ENCODE measurements at places on chromosomes 1 and 21.

- DNase-seq = no peak
Measured at GRCh38 chr1:170310951-170311350, 165.2 kb downstream of the NTMT2 start.

GRCh38 chr1:3998086-3998485, 98.0 kb upstream of the C1orf174 start:
- no peak for DNase-seq

GRCh38 chr1:205291596-205291995, 29.9 kb downstream of the NUAK2 start:
- DNase-seq = no peak

- no peak for DNase-seq
Measured at GRCh38 chr1:36457691-36458090, 6.5 kb downstream of the MRPS15 start.

GRCh38 chr1:227898502-227899140, 49.1 kb downstream of the WNT9A start:
- DNase-seq = no peak

DNA sequence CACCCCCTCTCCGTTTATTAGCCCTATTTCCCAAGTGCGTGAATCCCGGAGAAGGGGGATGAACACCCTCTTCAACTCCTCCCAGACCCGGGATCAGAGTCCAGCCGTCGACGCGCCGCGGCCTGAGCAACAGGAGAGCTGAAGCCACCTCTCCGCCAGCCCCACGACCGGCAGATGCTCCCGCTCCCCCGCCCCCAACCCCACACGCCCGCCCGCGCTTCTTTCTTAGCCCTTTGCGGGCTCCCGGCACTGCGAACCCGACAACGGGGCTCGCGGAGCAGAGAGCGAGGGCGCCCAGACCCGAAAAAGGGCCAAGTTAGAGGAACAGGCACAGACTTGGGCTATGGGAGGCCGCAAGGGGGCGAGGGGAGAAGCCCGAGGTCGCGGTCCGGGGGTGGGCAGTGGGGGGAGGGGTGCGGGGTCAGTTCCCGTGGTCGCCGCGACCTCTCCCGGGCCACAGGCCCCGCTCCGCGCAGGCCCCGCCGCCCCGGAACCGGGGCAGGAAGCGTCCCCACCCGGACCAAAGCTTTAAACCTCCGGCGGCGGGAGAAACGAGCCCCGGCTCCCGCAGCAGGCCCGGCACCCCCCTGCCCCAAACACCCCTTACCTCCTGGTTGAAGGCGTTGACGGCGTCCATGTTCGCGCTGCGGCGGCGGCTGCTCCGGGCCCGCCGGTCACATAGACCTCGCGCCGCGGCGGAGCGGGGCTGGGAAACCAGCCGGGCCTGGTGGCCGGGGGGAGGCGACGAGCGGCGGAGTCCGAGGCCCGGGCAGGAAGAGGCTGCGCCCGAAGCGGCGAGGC, 662 bp downstream of the SCAF4 start:
- DNase-seq = peak; percentile 21

DNA sequence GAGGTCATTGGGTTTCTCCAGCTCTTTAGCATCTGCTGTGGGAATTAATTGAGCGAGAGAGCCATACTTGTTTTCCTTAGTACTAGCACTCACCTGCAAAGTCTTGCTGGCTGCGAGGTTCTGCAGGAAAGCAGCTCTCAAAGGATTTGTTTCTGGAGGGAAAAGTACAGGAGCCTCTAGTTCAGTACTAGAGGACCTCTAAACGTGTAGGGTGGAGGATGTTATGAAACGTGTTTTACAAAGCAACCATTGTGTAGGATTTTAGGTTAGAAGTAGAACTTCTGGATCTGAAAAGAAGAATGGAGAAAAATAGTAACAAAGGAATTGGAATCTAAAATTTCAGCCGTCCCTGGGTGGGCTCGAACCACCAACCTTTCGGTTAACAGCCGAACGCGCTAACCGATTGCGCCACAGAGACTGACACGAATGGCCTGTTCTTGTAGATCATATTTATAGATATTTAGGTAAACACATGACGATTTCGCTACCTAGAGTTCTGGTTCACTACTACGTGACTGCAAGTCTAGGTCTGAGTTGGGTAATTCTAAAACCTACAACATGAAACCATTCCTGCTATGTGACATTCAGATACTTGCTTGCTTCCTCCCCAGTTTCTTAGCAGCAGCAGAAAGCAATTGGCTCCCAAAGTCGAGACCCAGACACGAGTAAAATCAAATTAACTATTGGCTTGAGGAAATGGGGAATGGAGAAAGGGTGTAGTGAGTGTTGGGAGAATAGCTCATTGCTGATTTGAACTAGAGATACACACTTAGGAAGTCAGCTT, 60.2 kb upstream of the CFAP126 start:
- no peak for DNase-seq

DNA sequence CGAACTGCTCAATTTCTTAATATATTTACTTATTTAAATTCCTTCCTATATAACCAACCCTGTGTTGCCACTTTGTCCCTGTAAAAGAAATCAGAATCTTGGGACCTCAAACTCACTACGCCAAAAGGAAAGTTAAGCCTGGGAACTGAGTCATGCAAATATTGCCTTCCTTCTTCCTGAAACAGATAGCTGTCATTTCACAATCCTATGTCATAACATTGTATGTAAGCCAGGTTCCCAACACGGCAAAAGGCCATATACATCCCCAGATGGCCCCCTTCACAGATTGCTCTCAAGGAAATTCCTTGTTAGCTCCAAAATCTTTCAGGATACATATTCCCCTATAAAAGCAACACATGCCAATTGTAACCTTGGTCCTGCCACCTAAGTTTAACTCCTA, 39.7 kb downstream of the C21orf91 start:
- no peak for DNase-seq

- DNase-seq = no peak
Measured at GRCh38 chr1:66599899-66600737, 66.2 kb downstream of the SGIP1 start.

- DNase-seq = peak; percentile 40
Measured at GRCh38 chr1:108750476-108751181, 4.2 kb downstream of the STXBP3 start.

DNA sequence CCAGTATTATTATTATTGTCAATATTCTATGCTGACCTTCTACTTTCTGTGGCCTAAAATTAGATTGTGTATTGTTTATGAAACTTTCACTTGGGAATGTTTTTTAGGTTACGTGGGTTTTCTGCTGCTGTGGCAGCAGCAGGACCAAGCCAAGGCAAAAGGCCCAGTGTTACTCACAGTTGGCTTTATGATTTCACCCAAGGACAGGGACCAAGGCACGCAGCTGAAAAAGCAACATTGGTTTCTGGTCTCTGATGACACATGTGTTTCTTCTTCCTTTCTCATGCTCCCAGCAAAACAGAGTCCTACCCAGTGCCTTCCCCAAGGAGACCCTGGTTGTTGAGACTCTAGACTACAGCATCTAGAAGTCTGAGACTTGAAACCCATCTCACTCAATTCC, 413.7 kb downstream of the SETD4 start:
- no peak for DNase-seq

DNA sequence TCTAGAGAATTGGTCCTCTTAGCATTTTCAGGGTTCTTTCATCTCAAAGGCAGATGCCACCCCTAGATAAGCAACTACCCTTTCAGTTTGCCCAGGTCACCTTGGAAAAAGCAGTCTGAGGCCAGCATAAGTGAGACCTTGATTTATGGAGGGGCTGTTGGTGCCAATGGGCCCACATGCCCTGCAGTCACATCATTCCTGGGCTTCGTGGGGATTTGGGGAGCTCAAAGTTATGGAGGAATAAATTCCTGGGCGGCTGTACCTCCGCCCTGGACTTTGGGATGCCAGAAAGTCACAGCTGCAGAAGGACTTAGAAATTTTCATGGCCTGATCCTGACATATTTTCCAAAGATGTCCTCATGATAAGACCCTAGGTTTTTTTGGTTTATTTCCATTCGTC, 2.7 kb upstream of the SDHB start:
- no peak for DNase-seq

DNA sequence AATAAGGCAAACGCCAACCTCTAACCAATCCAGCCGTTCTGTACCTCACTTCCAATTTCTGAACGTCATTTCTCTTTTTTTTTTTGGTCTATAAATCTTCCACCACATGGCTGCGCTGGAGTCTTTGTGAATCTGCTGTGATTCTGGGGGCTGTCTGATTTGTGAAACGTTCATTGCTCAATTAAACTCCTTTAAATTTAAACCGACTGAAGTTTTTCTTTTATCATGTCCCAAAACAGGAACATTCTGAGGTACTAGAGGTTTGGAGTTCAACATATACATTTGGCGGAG, 65.5 kb upstream of the BACH1 start:
- DNase-seq = no peak

DNA sequence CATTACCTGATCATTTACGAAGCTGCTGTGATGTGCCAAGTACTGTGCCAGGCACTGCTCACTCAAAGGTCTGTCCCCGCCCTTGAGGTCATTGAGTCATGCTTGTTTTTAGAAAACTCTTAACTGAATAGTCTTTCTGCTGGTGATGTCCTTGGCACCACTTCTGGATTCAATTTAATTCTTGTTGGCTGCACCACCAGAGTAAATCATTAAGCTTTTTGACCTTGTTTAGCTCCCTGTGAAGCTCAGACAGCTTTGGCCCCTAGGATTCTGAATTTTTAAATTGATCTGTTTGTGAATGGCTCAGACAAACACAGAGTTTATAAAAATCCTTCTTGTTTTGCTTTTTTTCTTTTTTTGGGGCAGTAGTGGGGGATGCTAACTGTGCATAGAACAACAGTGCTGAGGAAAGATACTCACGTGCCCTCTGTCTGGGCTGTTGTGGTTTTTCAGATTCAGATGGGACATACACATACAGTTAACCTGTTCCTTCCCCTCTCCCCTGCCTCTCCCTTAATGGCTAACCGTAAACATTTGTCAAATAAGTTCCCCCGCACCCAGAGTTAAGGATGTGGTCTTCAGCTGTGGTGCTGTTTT, 67.6 kb downstream of the MTR start:
- no peak for DNase-seq

GRCh38 chr1:93844262-93845045, 34.6 kb downstream of the DNTTIP2 start:
- peak; percentile 64 for DNase-seq

DNA sequence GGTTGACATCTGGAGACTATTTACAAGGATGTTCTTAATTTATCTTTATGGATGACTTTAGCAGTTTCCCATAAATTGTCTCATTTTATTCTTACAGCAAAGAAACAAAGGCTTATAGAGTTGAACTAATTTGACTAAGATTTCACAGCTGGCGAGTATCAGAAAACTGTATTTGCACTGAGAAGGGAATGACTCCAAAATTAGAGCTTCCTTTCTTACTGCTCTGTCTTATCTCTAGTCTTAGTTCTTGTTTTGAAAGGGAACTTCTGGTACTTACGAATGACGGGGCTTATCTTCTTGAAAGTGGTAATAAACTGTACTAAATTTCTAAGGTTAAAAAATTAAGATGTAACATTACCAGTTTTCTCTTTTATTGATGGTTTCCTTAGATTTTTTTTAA, 13.6 kb downstream of the CNST start:
- DNase-seq = no peak

DNA sequence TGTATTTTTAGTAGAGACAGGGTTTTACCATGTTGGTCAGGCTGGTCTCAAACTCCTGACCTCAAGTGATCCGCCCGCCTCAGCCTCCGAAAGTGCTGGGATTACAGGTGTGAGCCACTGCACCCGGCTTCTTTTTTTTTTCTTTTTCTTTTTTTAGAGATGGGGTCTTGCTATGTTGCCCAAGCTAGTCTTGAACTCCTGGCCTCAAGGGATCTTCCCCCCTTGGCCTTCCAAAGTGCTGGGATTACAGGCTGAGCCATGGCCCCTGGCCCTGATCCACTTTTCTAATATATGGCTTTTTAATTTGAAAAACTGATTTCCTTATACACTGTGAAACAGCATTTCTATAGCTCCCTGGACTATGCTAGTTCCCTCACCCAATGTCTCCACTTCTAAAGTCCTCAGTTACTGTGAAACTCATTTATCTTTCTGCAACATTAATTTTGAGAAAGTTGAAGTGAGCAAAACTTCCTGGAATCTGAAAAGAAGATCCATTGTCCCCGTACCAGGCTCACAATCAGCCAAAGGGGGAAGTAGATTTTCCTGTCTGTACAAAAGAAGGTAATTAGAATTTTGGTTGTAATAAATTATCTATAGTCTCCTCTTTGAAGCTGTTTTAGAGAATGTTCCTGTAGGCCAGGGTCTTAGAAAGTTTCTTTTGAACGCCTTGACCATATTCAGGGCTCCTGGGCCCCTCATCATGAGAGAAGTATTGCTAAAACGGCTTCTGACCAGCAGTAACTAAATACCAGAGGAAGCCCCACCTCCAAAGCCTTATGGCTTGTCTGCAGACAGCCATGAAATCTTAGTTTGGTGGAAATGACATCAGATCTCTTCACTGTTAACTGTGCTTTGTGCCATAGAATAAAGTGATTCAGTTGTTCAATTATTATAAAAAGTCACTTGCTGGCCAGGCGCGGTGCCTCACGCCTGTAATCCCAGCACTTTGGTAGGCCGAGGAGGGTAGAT, 34.9 kb downstream of the DEGS1 start:
- no peak for DNase-seq

- peak; percentile 87 for DNase-seq
Measured at GRCh38 chr1:236809148-236809547, 14.1 kb downstream of the MTR start.

DNA sequence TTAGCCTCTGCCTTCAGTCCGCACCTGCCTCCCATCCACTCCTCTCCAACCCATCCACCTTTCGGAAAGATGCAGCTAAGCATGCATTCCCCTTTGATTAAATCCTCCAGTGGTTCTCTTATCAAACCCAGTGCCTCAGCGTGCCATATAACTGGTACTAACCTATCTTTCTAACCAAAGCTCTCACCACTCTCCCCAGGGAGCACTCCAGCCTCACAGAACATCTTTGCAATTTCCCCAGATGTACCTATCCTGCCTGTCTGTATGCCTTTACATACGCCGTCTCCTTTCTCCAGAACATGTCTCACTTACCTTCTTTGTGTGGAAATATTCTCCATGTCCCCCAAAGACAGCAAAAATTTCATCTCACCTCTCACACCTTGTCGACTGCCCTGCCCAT, 80.0 kb downstream of the SLC25A24 start:
- peak; percentile 65 for DNase-seq

GRCh38 chr1:192702212-192702902, 66.4 kb downstream of the RGS13 start:
- no peak for DNase-seq

GRCh38 chr1:247840818-247841217, 878 bp downstream of the OR11L1 start:
- no peak for DNase-seq
